ENCODE measurements at places on chromosomes 3 and 15. TPM values are rescaled to one million over a fixed set of nuclear protein-coding genes. Genes with fewer than 3 reads are reported as not detected.

GLDN gene
- 10.1 TPM for total RNA-seq

CXCR6 gene
- 0.76 TPM for total RNA-seq

DUSP7 gene
- total RNA-seq, result 29.9 TPM

TRA2B gene
- total RNA-seq, result 84.5 TPM

TEX55 gene
- total RNA-seq, result not detected

GDPGP1 gene
- total RNA-seq, result 4.1 TPM

AGTR1 gene
- total RNA-seq, result 6.9 TPM

CPN2 gene
- not detected for total RNA-seq

LDHAL6B gene
- total RNA-seq, result not detected

IL17RD gene
- total RNA-seq, result 22.9 TPM

MAGEL2 gene
- 0.32 TPM for total RNA-seq

SLC15A2 gene
- 2.1 TPM for total RNA-seq

PSTPIP1 gene
- 18.1 TPM for total RNA-seq

TMEM108 gene
- total RNA-seq, result 2.1 TPM

ESYT3 gene
- total RNA-seq, result 0.37 TPM

TRPM1 gene
- not detected for total RNA-seq

ARHGEF26 gene
- total RNA-seq, result 14.4 TPM

SFMBT1 gene
- total RNA-seq, result 9.8 TPM

ARNT2 gene
- 10.1 TPM for total RNA-seq

FGF12 gene
- total RNA-seq, result 1.7 TPM

OR4M2 gene
- not detected for total RNA-seq

MBD4 gene
- 24.9 TPM for total RNA-seq

SKOR1 gene
- 0.76 TPM for total RNA-seq
